ENCODE measurements at places on chromosomes 16 and 17.

- DNase-seq, result no peak
These were observed 10.3 kb downstream of the EPN2 start for GRCh38 chr17:19247473-19247872.

GRCh38 chr16:52572656-52573055, 25.7 kb upstream of the TOX3 start:
- no peak for DNase-seq

- DNase-seq, result no peak
These were observed 201.2 kb upstream of the HSBP1 start for GRCh38 chr16:83606486-83607030.

- DNase-seq, result no peak
These were observed 24.8 kb downstream of the CYB5D2 start for GRCh38 chr17:4167786-4168185.
